ENCODE measurements at places on chromosomes 6 and 20. TPM values are rescaled to one million over a fixed set of nuclear protein-coding genes. Genes with fewer than 3 reads are reported as not detected.
A peak's percentile ranks its signal among the peaks of the same experiment; 100 is the strongest.

CLPSL2 gene
- not detected for total RNA-seq

CENPW gene
- 1.3 TPM for total RNA-seq

ESR1 gene
- total RNA-seq: 2.4 TPM

F13A1 gene
- 122 TPM for total RNA-seq

ZNF391 gene
- 2.6 TPM for total RNA-seq

FAM217A gene
- total RNA-seq: not detected

RIN2 gene
- 43.9 TPM for total RNA-seq

DNA sequence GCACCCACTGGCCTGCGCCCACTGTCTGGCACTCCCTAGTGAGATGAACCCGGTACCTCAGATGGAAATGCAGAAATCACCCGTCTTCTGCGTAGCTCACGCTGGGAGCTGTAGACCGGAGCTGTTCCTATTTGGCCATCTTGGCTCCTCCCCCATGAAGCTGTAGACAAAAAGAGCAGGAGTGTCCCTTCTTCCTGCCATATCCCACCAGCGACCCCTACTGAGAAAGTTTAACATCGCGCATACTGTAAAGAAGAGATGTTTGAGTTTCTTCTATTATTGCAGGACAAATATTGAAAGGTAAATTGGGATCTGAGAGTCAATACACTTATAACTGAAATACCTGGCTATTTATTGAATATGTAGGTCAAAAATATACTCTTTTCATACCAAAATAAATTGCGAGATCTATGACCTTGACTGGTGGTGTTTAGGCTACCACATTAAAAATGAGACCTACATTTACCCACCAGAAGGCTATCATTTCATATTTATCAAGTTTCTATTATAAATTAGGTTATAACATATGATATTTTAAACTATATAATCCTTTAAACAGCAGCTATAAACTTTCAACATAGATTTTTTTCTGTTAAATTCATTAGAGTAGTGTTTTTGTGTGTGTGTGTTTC, 586.3 kb downstream of the HTR1B start:
- DNase-seq: peak; percentile 16

- no peak for DNase-seq
Observed at GRCh38 chr6:47134476-47135189, 92.5 kb upstream of the ADGRF1 start.

GRCh38 chr20:59204165-59204894, 40.7 kb downstream of the ZNF831 start:
- no peak for DNase-seq

DNA sequence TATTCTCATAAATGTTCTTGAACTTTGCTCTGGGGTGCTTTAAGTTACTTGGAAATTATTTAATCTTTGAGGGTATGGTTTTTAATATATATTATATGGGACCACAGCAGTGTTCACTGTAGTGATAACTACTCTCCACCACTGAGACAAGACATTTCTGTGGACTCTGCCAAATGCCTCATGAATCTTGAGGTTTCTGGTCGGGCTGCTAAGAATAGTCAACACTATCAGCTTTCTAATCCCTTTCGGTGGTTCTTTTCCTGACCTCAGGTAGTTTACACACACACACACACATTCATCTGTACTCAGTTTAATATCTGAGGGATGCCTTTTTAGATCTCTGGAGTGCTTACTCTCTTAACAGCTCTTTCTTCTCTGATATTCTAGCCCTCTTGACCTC, 500.7 kb downstream of the MAFB start:
- DNase-seq: no peak

DNA sequence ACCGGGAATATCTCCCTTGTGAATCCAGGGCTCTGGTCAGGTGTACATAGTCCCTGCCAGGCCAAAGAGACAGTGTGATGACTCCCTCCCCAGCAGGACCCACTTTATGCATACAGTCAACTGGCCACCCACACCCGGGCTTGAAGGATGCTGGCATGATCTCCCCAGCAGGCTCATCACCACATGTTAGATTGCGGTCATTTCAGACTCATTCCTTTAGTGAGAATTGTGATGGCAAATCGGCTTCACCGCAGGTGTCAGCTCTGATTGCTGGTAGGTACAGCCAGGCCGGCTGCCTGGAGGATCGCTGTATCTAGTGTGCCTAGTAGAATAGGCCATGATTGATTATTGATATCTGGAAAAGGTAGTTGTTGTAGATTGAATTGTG, 24.5 kb downstream of the CD83 start:
- no peak for DNase-seq

DNA sequence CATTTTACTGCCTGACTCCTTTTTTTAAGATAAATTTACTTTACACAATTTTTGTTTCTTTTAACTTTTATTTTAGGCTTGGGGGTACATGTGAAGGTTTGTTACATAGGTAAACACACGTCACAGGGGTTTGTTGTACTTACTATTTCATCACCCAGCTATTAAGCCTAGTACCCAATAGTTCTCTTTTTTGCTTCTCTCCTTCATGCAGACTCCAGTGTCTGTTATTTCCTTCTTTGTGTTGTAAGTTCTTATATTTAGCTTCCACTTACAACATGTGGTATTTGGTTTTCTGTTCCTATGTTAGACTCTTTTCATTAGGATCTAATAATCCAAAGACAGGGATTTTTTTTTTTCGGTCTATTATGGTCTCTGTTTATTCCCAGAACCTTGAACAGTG, 83.5 kb upstream of the CCN6 start:
- DNase-seq: no peak

GRCh38 chr6:131721161-131721560, 10.3 kb upstream of the CTAGE9 start:
- no peak for DNase-seq

DNA sequence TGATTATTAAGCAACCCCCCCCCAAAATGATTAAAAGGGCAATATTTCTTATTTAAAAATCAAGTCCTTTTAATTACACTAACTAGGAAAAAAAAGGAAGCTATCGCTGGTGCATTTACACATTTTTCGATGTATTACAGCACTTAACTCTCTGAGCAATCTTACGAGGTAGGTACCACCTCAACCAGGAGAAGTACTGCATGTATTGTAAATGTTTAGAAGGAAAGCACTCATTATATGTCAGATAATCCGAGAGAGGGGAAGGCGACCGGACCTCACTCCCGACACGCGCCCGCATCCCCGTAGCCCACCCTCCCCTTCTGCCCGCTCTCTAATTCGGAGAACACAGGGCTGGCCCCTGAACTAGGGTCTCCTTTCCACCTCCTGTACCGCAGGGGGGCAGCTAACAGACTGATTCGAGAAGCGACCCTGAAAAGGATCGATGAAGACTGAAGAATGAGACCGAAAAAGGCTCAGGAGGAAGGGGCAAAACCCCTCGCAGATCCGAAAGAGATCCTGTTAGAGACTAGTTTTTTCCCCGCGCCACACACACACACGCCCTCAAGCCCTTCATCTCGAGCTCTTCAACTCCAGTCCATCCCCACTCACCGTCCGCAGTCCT, 337 bp downstream of the ESF1 start:
- no peak for DNase-seq

- peak; percentile 39 for DNase-seq
Observed at GRCh38 chr20:41395667-41396664, 29.3 kb upstream of the EMILIN3 start.

- DNase-seq: no peak
Observed at GRCh38 chr6:15523679-15524630, 138.9 kb downstream of the DTNBP1 start.

- no peak for DNase-seq
Observed at GRCh38 chr20:32507998-32508774, 76.9 kb downstream of the NOL4L start.
